ENCODE measurements at places on chromosomes 11 and 22. TPM values are rescaled to one million over a fixed set of nuclear protein-coding genes. Genes with fewer than 3 reads are reported as not detected.

GRCh38 chr11:65432100-65432650, 9.6 kb downstream of the NEAT1 start:
- DNase-seq, result no peak

DNA sequence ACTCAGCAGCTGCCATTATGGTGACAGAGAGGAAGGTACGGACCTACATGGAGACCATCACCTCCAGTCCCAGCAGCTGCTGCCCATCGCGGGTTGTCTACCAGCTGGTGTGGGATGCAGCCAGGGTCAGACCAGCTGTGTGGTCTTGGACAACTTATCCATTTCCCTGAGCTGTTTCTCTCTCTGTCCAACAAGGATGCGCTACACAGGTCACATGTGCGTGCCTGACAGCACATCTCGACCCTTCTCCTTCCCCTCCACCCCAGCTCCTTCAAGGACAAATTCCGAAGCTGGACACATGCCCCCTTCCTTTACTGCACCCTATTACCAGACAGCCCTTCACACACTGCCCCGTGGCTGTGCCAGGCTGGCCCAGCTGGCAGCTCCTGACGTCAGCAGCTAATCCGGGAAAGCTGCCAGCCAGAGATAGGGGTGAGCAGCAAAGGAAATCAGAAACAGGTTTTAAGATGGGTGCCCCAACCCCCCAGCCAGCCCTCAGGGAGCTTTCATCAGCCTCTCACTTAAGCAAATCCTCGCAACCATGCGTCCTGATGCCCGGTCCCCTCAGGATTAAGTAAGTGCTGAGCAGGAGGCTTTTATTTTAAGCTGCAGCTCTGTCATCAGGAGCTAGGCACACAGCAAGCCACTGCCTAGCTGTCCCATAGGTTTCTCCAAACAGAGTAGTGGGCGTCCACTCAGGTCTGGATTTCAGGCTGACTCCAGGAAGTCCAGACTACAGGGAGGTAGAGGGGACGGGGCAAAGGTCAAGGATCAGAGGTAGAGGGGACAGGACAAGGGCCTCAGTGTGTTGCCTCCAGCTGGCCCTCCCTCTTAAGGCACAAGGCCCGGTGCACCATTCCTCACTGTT, 20.3 kb downstream of the TEF start:
- DNase-seq, result peak; percentile 87

OAF gene
- 46.8 TPM for total RNA-seq

DLG2 gene
- total RNA-seq, result 8.0 TPM

- no peak for DNase-seq
Measured at GRCh38 chr11:16669799-16670415, 68.5 kb upstream of the C11orf58 start.

- DNase-seq, result no peak
Measured at GRCh38 chr11:76690736-76691135, 20.2 kb upstream of the LRRC32 start.

GRCh38 chr11:123386796-123387510, 43.1 kb upstream of the GRAMD1B start:
- no peak for DNase-seq

GRCh38 chr11:19698493-19699292, 13.9 kb upstream of the NAV2 start:
- DNase-seq, result peak; percentile 78

DNA sequence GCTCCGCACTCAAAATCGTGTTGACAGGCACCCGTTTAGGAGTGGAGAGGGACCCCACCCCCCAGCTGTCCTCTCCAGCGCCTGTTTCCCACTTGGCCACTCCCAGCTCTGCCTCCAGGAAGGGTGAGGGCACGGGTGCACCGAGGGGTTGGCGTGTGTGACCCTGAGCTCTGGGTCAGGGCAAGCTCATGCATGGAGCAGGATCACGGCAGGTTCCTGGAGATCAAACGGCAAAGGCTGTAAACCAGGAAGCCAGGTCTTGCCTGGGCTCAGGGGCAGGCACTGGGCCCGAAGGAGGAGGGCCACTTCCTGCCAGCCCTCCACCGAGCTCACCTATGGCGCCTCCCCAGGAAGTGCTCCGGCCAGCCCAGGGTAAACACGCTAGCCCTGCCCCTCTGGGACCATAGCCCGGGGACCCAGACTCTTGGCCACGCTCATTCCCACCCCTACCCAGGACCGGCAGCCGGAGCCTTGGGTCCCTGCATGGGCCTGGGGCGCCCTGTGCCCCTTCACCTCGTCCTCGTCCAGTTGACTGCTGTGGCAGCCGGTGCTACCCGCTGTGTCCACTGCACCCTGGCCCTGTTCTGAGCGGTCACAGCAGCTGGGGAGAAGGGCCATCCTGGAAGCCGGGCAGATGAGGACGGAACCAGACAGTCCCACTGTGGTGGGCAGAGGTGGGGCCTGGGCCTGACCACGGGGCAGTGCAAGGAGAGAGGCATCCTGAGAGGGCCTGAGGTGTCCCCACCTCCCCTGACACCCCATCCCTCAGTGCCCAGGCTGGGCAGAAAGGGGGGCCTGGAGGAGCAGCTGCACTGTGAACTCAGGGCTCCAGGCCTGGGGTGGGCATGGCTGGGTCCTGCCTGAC, 1.0 kb upstream of the EPS8L2 start:
- DNase-seq, result peak; percentile 56

DRD4 gene
- 1.0 TPM for total RNA-seq

- peak; percentile 64 for DNase-seq
Measured at GRCh38 chr11:32081129-32081641, 9.7 kb upstream of the RCN1 start.

GRM5 gene
- total RNA-seq, result not detected

- peak; percentile 76 for DNase-seq
Measured at GRCh38 chr11:65416841-65417701, 5.5 kb upstream of the NEAT1 start.

GRCh38 chr11:68373189-68373814, 60.9 kb downstream of the LRP5 start:
- DNase-seq, result peak; percentile 83

TMEM45B gene
- total RNA-seq, result not detected

GRCh38 chr11:89443361-89444322, 47.5 kb downstream of the NOX4 start:
- DNase-seq, result no peak

GRCh38 chr11:132959693-132960092, 572.6 kb downstream of the OPCML start:
- no peak for DNase-seq

- peak; percentile 22 for DNase-seq
Measured at GRCh38 chr22:38734421-38735100, 21.2 kb downstream of the SUN2 start.

DNA sequence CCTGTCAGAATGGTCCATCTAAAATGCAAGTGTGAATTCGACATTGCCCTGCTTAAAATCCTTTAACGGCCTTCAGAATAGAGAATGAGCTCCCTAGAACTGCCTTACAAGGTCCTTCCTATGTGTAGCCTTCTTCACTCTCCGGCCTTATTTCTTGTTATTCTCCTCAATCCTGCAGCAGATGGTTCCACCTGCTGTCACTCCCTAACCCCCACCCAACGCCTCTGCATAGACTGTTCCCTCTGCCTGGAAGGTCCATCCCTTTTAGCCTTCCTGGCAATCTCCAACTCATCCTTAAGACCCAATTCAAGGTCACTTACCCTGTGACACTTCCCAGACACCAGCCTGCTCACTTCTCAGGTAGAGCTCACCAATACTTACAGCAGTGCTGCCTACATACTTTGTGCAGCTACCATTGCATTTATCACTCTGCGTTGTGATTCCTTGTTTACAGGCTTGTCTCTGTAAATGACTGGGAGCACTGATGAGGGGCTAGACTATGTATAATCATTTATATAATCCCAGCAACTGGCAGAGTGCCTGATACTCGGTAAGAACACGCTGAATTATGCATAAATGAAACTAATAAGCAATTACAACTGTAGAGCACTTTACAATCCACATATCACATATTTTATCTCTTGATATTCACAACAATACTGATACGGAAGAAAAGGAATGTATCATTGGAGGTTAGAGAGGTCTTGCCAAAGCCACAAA, 58.9 kb downstream of the CLPB start:
- DNase-seq, result no peak

MS4A6A gene
- 99.0 TPM for total RNA-seq

- DNase-seq, result no peak
Measured at GRCh38 chr11:37972691-37973090, 1374.7 kb upstream of the RAG2 start.

RIBC2 gene
- total RNA-seq, result not detected

DNA sequence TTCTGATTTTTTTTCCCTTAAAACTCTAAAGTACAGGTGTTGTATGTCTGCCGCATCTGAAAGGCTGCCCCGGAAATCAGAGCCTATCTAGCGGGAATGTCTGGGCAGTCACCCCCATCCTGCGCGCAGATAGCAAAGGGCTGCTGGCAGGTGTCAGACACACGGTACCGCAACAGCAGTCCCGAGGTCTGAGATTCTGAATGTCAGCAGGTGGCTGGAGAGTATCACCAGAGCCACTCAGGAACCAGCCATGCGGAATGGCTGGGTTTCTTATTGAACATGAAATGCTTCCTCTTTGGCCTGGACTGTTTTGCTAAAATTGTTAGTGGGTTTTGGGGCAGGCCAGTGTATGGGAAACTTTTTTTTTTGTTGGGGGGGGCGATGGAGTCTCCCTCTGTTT, 53.3 kb downstream of the CERK start:
- DNase-seq, result no peak

- no peak for DNase-seq
Measured at GRCh38 chr22:43363315-43364168, 20.4 kb upstream of the SCUBE1 start.

GRCh38 chr11:61706452-61707400, 26.5 kb downstream of the DAGLA start:
- peak; percentile 62 for DNase-seq

PATE4 gene
- not detected for total RNA-seq

SHANK2 gene
- 0.03 TPM for total RNA-seq

- peak; percentile 38 for DNase-seq
Measured at GRCh38 chr11:61814247-61814957, 2.4 kb downstream of the FADS1 start.

DNA sequence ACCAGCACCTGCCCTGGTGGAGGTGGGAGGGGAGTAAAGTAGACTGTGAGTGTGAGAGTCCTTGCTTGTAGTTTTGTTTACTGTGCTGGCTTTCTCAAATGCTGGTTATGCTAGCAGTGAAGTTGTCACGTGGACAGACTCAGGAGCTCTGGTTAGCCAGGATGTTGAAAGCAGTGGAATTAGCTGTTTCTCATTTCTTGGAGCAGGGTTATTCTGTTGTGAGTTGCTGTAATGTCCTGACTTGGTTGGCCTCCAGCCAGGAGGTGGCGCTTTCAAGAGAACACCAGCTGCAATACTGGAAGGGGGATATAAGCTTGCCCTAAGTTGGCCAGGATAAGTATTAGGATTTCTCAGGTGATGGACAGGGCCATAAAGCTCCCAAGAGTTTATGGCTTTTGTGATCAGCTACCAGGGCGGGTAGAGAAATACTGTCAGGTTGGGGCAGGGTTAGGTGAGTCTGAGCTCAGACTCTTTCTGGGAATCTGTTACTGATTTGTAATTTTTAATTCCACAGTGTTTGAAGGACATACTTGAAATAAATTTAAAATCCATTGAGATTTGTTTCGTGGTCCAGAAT, 13.7 kb downstream of the CYP2D6 start:
- DNase-seq, result no peak

- DNase-seq, result peak; percentile 82
Measured at GRCh38 chr11:65576232-65576866, 496 bp downstream of the EHBP1L1 start.

NCF4 gene
- 6.6 TPM for total RNA-seq

RFPL3 gene
- not detected for total RNA-seq

DNA sequence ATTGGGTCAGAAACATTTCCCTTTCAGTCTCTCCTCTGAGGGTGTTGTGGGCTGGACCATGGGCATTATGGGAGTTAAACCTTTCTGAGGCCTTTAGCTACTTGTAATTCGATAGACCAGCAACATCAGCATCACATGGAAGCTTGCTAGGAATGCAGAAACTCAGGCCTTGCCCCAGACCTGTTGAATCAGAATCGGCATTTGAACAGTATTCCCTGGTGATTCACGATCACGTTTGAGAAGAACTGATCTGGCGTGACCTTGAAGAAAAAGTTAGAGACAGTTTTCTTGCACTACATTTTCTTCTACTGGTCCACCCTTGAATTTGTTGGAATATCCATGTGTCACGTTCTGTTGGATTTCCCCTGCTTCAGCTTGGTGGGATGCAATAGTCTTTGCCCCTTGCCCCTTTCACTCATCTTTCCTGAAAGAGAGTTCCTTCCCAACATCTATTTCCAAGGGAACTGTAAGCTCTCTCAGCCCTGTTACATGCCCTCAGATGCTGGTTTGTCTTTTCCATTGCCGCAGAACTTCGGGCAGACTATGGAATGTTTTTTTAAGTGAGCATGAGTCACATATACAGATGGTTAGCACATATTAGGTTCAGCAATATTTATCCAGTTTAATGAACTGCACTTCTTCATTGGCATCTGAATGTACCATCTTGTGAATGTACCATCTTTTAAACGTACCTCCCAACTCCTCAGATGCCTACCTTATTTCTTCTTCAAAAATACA, 23.9 kb downstream of the EHF start:
- no peak for DNase-seq

DNA sequence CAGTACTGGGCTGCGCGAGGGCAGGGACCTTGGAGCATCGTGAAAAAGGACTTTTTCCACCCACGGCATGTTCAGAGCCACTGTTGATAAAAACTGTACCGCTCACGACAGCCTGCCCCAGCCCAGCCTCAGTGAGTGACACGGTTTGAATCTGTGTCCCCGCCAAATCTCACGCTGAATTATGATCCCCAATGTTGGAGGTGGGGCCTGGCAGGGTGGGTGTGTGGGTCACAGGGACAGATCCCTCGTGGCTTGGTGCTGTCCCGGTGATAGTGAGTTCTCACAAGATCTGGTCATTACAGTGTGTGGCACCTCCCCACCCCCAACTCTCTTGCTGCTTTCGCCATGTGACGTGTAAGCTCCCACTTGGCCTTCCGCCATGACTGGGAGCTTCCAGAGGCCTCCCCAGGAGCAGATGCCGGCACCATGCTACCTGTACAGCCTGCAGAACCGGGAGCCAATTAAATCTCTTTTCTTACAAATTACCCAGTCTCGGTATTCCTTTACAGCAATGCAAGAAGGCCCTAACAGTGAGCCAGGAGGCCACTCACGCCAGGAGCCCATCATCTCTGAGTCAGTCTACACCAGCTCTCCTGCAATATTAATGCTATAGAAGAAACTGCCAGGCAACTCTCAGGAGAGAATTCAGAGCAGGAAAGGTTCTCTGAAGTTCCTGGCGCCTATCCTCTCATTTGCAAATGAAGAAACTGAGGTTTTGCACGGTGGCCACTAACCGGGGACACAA, 1.3 kb downstream of the TOLLIP start:
- no peak for DNase-seq

DNA sequence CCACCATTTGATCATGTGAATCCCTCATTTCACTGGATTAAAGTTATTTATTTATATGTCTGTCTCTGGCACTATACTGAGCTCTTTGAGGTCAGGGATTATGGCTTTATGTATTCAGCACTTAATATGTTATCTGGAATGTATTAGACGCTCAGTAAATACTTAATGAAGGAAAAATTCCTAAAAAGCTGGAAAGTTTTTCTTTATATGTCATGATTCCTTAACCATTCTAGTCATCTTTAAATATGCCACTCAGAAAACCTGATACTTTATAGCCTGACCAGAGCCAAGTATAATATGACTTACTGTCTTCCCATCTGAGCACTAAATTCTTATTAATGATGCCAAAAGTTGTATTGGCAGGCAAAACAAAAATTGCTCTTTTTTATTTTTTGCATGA, 27.1 kb downstream of the RNF169 start:
- no peak for DNase-seq

- no peak for DNase-seq
Measured at GRCh38 chr11:61505106-61505505, 3.4 kb upstream of the LRRC10B start.
